Activated CD4-positive, alpha-beta memory T cell treated with anti-CD3 and anti-CD28 coated beads for 36 hours (primary cell): ENCODE measurements at places on chromosomes 4 and X.

DNA sequence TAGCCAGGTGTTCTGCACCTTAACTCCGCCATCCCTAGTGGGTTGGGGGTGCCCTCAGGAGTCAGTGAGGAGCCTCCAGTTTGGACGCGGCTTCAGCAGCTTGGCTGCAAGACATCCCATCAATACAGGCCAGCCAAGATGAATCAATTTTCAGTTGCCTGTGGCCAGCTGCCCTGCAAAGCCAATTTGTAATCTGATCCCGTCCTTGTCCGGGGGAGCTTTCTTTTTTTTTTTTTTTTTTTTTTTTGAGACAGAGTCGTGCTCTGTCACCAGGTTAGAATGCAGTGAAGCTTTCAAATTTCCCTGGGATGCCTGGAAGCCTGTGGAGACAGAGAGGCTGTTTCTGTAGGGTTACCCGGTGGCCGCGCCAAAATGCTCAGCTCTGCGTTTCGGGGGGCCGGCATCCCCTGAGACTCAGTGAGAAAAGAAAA, 192.5 kb downstream of the ASMT start:
- DNase-seq = no peak

DNA sequence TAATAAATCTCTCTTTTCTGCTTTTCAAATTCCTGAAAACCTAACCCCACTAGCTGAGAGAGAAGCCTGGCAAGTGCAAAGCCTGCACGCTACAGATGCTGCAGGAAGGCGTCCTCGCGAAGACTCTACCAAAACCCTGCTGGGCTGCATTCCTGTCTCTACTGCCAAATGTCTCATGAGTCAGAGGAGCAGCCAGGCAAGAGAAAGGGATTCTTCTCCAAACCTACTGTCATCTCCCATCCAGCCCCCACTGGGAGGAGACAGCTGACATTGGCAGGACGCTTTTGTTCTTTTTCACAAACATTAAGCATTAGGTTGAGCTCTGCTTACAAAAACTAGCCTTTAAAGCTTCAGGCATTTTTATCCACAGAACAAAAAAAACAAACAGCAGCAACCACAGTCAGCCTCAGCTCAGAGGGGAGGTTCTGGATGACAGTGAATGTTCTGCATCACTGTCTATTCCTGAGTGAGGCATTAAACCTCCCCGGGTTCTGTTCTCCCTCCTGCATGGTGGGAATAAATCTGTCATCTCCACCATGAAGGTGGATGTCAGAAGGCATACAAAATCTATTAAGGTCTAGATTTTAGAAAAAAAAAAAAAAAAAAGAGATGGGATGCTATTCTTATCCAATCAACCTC, 18.0 kb downstream of the CRMP1 start:
- no peak for DNase-seq

DNA sequence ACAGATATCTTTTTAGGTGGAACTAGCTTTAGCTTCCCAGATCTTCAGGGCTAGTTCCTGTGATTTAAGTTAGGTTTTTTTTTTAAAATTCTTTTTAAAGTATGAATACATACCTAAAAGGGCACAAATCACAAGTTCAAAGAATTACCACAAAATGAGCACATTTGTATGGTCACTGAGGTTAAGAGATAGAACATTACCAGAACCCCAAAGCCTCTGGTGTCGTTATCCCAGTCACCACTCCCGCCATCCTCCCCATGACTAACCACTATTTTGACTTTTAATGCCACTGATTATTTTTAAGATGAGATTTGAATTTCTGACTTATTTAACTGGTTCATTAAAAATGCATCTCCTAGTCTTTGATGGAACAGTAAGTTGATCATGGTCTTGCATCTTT, 5.4 kb downstream of the PGK1 start:
- no peak for DNase-seq

- DNase-seq = peak; percentile 25
Measured at GRCh38 chr4:186144198-186144945, 39.9 kb downstream of the FAM149A start.

- no peak for DNase-seq
Measured at GRCh38 chr4:65033899-65034298, 624.6 kb upstream of the TECRL start.

DNA sequence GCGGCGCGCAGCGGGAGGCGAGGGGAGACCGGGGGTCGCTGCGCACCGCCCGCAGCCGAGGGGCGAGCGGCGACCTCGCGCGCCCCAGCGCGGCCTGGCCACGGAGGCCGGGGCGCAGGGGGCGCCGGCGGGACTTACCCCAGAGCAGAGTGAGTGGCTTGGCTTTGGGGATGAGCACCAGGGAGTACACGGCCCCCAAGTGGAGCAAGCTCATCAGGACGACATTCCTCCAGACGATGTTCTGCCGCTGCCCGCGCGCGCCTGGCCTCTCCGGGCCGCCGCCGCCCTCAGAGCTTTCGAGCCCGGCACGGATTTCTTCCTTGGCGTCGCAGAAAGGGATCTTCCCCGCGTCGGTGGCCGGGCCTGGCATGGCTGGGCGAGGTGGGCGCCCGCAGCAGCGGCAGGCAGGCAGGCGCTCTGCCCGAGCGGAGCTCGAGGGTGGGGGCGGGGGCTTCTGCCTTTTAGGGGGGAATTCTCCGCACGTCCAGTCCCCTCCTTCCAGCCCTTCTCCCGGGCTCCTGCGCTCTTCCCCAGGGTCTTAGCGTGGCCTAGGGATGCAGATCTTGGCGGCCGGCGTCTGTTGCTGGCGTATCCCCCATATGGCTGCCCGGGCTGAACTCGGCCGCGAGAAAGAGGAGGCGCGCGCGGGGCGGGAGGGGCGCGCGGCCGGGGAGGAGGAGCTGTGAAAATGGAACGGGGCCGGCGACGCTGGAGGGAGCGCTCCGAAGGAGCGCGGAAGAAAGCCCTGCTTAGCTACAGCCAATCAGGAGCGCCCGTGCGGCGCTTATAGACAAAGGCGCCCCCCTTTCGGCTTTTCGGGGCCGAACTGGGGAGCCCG, at the start of gene SCD5:
SCD5 (minus strand) TSS at position 629 of the 838 bp plus-strand sequence; CDS start at position 370, 259 bp downstream.
- DNase-seq = peak; percentile 44

GRCh38 chr4:133801883-133802282, 399.7 kb downstream of the PABPC4L start:
- no peak for DNase-seq

DNA sequence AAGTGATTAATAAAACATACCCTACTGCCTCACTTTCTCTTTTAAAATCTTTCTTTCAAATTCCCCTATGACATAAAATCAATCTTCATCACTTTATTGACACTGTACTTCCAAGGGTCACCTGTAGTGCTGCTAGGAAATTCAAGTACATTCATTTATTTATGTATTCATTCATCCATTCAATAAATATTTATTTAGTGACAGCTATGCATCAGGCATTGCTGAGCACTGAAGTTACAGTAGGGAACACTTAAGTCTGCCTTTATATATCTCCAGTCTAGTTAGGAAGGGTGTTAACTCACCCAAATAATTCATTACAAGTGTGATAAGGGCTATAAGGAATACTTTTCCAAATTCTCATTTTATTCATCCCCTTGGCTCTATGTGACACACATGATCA, 2.3 kb downstream of the SYTL5 start:
- no peak for DNase-seq

GRCh38 chr4:165784672-165785071, 88.4 kb upstream of the TLL1 start:
- DNase-seq = no peak

GRCh38 chr4:75289914-75290582, 224.2 kb downstream of the RCHY1 start:
- DNase-seq = no peak

GRCh38 chr4:116942315-116942714, 143.1 kb downstream of the TRAM1L1 start:
- no peak for DNase-seq

DNA sequence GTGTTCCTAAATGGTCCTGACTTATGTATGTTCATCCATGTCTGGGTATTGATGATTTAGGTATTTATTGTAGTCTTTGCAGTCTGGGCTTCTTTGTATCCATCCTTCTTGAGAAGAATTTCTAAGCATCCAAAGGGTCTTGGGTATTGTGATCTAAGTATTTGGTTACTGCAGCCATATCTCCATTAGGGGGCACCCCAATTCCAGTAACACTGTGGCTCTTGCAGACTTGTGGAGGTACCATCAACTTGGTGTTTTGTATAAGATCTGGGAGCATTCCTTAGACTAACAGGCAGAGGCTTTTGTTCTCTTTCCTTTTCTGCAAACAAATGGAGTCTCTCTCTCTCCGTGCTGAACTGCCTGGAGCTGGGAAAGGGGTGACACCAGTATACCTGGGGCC, 113.7 kb upstream of the NEXMIF start:
- peak; percentile 15 for DNase-seq

GRCh38 chr4:81505726-81506125, 34.0 kb upstream of the RASGEF1B start:
- no peak for DNase-seq

- no peak for DNase-seq
Measured at GRCh38 chr4:169225058-169225751, 45.6 kb downstream of the SH3RF1 start.

DNA sequence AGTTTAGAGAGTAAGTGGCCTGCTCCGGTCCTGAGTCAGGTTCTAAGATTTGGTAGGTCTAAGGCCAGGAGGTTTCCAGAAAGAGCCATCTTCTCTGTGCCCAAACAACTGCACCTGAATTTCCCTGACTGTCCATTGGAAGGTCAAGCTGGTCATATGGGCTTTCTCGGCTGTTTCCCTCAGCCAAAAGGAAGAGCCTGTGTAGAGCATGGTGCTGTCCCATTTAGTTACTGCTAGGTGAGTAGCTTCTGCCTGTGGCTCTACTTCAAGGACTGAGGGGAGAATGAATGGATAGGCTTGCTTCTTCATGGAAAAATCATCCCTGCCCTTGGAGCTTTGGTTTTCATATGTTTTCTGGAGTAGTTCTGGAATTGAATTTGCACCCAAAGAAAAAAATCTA, 33.7 kb downstream of the NHSL2 start:
- no peak for DNase-seq

- no peak for DNase-seq
Measured at GRCh38 chr4:56772134-56772533, 49.4 kb downstream of the SPINK2 start.

DNA sequence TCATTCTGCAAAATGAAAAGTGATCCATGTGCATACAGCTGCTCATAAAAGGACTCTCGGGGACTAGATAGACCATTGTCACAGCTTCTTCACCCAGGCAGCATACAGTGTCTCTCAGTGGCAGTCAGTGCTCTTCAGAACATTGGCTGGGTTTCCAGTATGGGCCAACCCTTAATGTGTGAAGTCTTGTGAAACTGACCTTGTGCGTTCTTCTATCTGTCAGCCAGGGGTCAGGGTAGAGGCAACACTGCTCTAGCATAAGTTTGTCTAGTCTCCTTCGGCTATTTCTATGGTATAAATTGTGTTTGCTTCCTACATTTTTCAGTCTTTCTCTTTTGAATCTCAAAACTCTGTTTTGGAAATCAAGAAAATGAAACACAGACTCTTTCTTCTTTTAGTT, 37.0 kb upstream of the SMIM31 start:
- DNase-seq = no peak

DNA sequence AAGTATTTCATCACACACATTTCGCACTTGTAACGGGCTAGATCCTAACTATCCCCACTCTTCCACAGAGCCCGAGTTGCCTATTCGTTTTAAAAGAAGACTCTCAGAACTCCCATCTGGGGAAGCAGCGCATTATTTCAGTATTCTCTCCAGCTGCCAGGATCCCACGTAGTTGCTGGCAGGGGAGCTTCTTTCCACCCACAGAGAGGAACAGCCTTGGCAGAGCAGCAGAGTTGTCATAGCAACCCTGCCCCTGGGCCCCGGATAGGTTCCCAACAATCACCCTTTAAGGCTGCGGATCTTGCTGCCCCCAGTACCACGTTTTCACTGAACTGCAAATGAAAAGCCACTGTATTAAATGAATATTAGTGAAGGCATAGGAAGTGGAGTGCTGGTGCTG, 106.7 kb downstream of the GPM6A start:
- DNase-seq = no peak

DNA sequence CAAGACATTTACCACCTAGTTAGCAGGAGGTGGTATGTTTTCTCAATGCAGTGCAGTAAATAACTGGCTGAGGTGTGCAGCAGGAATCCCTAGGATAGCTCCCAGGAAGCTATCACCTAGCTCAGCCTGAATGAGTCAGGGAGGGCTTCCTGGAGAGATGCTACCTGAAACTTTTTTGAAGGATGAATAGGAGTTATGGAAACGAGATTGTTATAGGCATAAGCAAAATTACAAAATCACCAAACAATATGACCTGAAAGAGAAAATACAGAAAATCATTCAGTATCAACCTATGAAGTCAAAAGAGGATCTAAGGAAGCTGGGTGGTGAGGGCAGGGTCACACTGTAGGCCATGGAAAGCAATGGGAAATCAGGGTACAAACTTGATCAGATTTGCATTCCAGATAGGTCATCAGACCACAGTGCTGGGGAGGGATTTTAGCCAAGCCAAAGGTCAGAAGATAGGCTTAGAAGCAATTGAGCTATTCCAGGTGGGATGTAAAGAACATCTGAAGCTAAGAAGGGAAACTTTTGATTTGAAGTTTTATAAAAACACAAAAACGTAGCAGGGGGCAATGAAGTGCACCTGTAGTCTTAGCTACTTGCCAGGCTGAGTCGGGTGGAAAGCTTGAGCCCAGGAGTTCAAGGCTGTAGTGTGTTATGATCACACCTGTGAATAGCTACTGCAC, 11.3 kb downstream of the AREG start:
- DNase-seq = no peak

DNA sequence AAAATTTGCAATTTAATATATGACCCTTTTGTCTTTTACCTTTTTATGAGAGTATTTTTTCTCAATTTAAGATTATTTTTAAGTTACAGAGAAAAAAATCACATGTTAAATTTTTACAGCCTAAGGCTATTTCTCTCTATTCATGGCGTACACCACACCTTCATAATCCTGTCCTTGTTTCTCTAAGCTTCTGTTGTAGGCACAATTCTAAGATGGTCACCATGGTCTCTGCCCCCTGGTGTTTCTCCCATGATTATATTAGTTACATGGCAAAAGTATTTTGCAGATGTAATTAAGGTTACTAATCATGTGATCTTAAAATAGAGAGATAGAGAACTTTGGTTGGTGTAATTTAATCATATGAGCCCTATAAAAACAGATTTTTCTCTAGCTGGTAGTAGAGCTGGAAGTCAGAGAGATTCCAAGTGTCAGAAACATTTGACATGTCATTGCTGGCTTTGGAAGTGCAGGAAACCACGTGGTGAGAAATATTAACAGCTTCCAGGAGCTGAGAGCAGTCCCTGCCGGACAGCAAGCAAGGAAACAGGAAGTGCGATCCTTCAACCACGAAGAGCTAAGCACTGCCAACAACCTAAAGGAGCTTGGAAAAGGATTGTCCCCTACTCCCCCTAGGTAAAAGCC, 89.8 kb downstream of the EIF4E start:
- no peak for DNase-seq
